ENCODE measurements at places on chromosomes 6 and 20.

DNA sequence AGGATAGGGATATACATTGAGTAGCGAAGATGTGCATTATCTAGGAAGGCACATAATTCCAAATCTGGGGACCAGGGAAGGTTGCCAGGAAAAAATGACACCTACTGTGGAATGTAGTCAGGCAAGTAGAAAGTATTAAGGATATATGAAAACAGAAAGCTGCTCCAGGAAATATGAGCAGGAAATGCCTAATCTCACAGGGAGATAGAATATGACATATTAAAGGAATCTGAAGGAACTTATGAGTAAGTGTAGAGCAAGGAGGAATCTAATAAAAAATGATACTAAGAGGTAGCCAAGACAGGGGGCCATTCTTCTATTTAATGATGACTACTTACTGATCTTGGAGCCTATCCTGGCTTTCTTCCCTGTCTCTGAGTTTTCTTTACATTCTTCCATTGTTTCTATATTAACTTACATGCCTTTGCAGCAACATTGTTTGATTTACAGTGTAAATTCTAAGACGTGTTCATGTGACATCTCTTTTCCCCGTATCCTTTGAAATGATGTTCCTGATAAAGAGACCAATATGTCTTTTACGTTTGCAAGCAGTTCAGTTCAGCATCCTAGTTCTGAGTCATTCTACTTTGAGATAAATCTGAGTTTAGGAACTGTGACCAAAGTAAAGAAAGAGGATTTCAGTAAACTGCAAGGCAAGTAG is 58.6 kb downstream of the TINAG start:
- no peak overlapping the region for H3K4me3 ChIP-seq
- H3K36me3 ChIP-seq, result no peaks in the 10 kb centered on the region
- no peaks in the 10 kb centered on the region for H3K4me1 ChIP-seq
- DNase-seq, result no peak

DNA sequence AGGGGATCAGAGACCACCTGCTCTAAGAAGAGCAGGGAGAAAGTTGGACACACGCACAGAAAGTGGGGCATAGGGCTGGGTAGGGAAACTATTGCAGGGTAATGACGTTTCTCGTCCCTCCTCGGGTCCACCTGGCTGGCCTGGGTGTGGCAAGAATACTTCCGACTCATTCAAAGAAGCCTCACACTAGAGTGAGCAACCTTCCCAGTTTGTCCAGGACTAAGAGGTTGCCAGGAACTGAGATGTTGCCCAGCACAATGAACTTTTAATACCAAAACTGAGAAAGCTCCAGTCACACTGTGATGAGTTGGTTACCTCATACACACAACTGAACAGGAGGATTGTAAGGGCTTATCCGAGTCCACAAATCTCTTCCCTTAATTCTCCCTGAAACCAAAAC is 74.5 kb upstream of the ADGRF1 start:
- H3K4me3 ChIP-seq, result no peak overlapping the region
- DNase-seq, result no peak
- H3K4me1 ChIP-seq, result peaks cover 10% of the 10 kb centered on the region
- H3K27me3 ChIP-seq, result no peaks in the 10 kb centered on the region

- H3K4me3 ChIP-seq, result no peak overlapping the region
- H3K27ac ChIP-seq, result no peak overlapping the region
- DNase-seq, result no peak
- H3K36me3 ChIP-seq, result peaks cover 3% of the 10 kb centered on the region
- no peaks in the 10 kb centered on the region for H3K27me3 ChIP-seq
- peaks cover 45% of the 10 kb centered on the region for H3K4me1 ChIP-seq
Observed at GRCh38 chr6:37490536-37491170, 9.0 kb downstream of the CCDC167 start.

DNA sequence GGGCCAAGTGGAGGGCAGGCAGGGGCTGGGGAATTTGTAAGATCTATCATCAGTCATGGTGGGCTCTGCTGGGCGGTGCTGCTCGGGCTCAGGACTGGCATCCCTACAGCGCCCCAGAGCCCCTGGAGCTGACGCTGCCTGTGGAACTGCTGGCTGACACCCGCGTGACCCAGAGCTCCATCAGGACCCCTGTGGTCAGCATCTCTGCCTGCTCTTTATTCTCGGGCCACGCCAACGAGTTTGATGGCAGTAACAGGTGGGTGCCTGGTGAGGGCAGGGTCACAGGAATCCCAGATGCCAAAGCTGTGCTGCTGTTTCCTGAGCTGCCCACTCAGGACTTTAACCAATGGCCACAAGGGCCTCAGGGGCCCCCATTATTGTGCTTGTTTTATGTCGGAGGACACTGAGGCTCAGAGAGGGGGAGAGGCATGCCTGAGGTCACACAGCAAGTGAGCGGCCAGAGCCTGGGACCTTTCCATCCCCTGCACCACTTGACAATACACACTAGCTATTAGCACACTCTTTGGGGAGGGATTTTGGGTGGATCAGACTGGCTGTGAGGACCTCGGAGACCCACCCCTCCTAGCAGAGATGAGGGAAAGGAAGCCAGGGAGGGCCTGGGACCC is 6.3 kb downstream of the BPIFB2 start:
- H3K4me1 ChIP-seq, result peaks cover 16% of the 10 kb centered on the region
- DNase-seq, result no peak
- no peak overlapping the region for H3K27ac ChIP-seq
- no peaks in the 10 kb centered on the region for H3K36me3 ChIP-seq
- no peaks in the 10 kb centered on the region for H3K27me3 ChIP-seq

DNA sequence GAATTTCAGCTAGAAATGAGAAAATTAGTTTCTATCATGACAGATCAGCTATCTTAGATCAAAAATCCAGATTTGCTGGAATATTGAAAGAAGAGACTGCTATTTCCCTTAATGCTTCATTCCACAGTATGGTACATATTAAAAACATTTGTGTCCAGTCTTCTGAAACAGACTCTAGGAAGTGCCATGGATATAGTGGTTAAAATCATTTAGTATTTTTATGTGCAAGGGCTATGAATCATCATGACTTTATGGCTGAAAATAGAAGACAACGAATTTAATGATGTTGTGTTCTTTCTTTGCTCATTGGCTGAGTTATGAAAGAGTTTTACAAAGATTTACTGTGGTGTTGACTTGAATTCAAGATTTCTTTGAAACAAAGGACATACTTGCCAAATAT is 146.6 kb downstream of the ANKRD60 start:
- H3K4me1 ChIP-seq, result no peaks in the 10 kb centered on the region
- no peaks in the 10 kb centered on the region for H3K27me3 ChIP-seq
- no peaks in the 10 kb centered on the region for H3K36me3 ChIP-seq
- DNase-seq, result no peak
